ENCODE measurements at places on chromosomes 16 and 17. TPM values are rescaled to one million over a fixed set of nuclear protein-coding genes. Genes with fewer than 3 reads are reported as not detected.
A peak's percentile ranks its signal among the peaks of the same experiment; 100 is the strongest.

Gene DNASE1
- total RNA-seq = 39.7 TPM

- peak overlapping the region; percentile 31 for H3K27ac ChIP-seq
- peaks cover 21% of the 10 kb centered on the region for H3K4me1 ChIP-seq
- no peaks in the 10 kb centered on the region for H3K27me3 ChIP-seq
- peaks cover 11% of the 10 kb centered on the region for H3K36me3 ChIP-seq
- no peak overlapping the region for H3K4me3 ChIP-seq
These were observed 14.5 kb downstream of the PSKH1 start for GRCh38 chr16:67907397-67908180.

Gene SCIMP
- total RNA-seq = not detected

Gene CSNK1D
- 142 TPM for total RNA-seq

- H3K27ac ChIP-seq = no peak overlapping the region
- no peak overlapping the region for H3K4me3 ChIP-seq
- H3K27me3 ChIP-seq = peaks cover 20% of the 10 kb centered on the region
- no peaks in the 10 kb centered on the region for H3K4me1 ChIP-seq
- DNase-seq = no peak
These were observed 54.1 kb upstream of the MARCHF10 start for GRCh38 chr17:62862251-62862650.

Gene SLC22A31
- 1.8 TPM for total RNA-seq

GRCh38 chr17:33667671-33668070 lies 374.6 kb upstream of the ASIC2 start:
- no peak for DNase-seq
- H3K27me3 ChIP-seq = peaks cover 33% of the 10 kb centered on the region
- H3K36me3 ChIP-seq = no peaks in the 10 kb centered on the region
- H3K27ac ChIP-seq = no peak overlapping the region
- H3K4me1 ChIP-seq = peaks cover 12% of the 10 kb centered on the region

Gene CTRB2
- not detected for total RNA-seq

Gene TMEM235
- total RNA-seq = not detected
